NCI-H345 (cell line): ENCODE measurements at places on chromosomes 3 and 15.

DNA sequence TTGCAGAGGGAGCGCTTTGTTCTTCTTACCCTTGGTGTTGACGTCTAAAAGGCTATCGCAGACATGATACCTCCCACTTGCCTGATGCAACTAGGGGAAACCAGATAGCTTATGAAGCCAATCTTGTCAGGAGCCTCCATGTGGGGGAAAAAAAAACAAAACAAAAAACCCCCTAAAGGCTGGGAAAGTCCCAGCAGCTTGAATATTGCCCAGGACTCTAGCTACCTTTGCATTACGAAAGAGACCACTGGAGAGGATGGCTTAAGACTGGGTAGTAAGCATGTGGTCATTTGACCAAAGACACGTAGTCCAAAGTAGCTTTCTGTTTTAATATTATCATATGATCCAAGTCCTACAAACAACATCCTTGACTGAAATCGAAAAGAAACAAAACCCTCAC, 120.7 kb upstream of the WNT5A start:
- no peak for DNase-seq

GRCh38 chr3:127351775-127352350, 64.0 kb upstream of the PRR20G start:
- DNase-seq, result no peak

DNA sequence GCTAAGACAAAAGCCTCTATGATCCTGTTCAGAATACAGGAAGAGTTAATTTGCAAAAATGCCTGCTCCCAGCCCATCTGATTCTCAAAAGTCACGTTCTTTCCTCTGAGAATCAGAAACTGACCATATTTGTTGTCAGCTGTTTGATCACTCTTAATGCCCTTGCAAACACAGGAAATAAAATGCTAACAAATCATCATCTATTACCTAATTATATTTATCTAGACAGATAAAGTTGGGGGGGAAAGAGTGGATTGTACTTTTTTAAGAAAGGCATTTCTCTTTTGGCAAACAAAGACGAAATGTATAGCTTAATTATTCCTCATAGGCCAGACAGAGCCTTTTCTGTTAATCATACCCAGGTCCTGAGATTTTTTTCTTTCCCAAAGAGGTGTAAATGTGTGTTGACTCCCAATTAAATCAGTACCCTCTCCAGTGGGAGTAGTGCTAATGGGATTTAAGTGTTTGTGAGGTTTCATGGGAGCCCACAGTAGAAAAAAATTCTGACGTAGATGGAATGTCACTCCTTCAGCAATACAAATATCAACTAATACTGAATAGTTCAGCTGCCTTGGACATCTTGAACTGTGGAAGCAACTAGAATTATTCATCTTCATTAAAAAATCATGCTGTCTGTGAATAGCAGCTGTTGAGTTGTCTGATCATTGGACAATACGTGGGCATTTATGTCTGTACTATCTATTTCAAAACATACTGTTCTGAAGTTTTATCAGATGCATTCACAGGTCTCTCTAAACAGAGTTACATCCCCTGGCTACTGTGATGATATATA, 22.5 kb upstream of the BNIP2 start:
- DNase-seq, result no peak

GRCh38 chr3:50122071-50122470, 33.1 kb upstream of the SEMA3F start:
- no peak for DNase-seq

DNA sequence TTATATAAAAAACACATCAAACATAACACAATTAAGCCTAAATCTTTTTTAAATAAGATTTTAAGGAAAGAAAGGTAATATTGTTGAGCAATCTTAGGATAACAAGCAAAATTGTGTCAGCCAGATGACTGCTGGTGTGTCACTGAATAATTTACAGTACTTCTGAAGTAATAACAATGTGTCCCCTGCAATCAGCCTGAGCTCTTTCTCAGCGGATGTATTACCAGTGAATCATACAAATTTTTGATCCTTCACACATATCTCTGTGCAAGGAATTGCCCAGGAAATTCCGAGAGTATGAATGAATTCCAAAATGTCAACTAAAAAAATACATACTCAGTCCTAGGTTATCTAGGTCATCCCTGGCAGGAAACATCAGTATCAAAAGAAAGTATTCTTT, 76.6 kb upstream of the PTX3 start:
- no peak for DNase-seq

DNA sequence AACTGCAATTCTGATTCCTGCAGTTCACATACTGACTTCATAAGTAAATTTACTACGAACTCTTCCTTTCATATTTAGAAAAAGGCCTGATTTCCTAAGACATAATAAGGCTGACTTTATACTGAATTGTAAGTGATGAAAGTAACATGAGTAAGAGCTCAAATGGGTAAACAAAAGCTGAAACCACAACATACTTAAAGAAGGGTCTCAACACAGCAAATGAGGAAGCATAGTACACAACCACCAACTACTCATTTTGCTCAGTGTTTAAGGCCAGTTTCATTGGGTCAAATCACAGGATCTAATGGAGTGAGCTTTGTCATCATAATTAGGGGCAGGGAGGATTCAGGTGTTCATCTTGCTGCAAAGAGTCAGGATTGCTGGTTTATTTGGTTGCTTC, 81.4 kb downstream of the SETD2 start:
- DNase-seq, result no peak
